ENCODE measurements at places on chromosomes 1 and 21. TPM values are rescaled to one million over a fixed set of nuclear protein-coding genes. Genes with fewer than 3 reads are reported as not detected.

Gene GPR25
- not detected for total RNA-seq

Gene OLFML3
- total RNA-seq: 3.9 TPM

Gene EVA1C
- total RNA-seq: 55.6 TPM

Gene HAO2
- not detected for total RNA-seq

Gene MR1
- total RNA-seq: 5.5 TPM

Gene HLX
- total RNA-seq: 5.0 TPM

Gene NPR1
- 2.6 TPM for total RNA-seq

Gene CSMD2
- total RNA-seq: 0.02 TPM

Gene OLIG2
- 0.07 TPM for total RNA-seq

Gene GNG12
- 66.8 TPM for total RNA-seq

Gene SPRR1B
- not detected for total RNA-seq

Gene HLCS
- total RNA-seq: 6.6 TPM

Gene C1orf167
- not detected for total RNA-seq

Gene FAM177B
- total RNA-seq: not detected

Gene SPATA46
- total RNA-seq: not detected

Gene BNIPL
- total RNA-seq: 0.04 TPM

Gene TNNT2
- total RNA-seq: 0.17 TPM

Gene OR6N2
- total RNA-seq: not detected

Gene ADCY10
- not detected for total RNA-seq

Gene SPRR1A
- total RNA-seq: not detected

Gene RNF19B
- 17.5 TPM for total RNA-seq

Gene CHIA
- total RNA-seq: not detected

Gene MX2
- total RNA-seq: 0.03 TPM

Gene TMOD4
- total RNA-seq: 0.24 TPM

Gene HPDL
- 3.8 TPM for total RNA-seq

Gene PWP2
- total RNA-seq: 1.9 TPM

Gene C8A
- not detected for total RNA-seq

Gene PPIAL4G
- total RNA-seq: not detected

Gene SLC45A3
- 5.2 TPM for total RNA-seq

Gene SPAG17
- not detected for total RNA-seq

Gene REN
- not detected for total RNA-seq

Gene KANK4
- 0.28 TPM for total RNA-seq

Gene PLEKHG5
- total RNA-seq: 3.5 TPM

Gene ANP32E
- total RNA-seq: 33.2 TPM

Gene ZNF697
- total RNA-seq: 1.7 TPM

Gene KCNE2
- total RNA-seq: not detected

Gene SELP
- not detected for total RNA-seq

Gene CYP2J2
- not detected for total RNA-seq

Gene PTPN7
- 0.05 TPM for total RNA-seq

Gene POFUT2
- total RNA-seq: 19.2 TPM

Gene PCP4L1
- 0.06 TPM for total RNA-seq

Gene MANEAL
- 25.0 TPM for total RNA-seq

Gene HMCN1
- 0.04 TPM for total RNA-seq

Gene FOXD2
- total RNA-seq: 0.39 TPM

Gene SLC44A3
- total RNA-seq: 1.6 TPM

Gene RXFP4
- not detected for total RNA-seq

Gene SLC30A10
- total RNA-seq: 0.03 TPM

Gene GJA9
- total RNA-seq: not detected

Gene CRNN
- not detected for total RNA-seq

Gene TM2D1
- total RNA-seq: 21.0 TPM

Gene IL24
- 0.39 TPM for total RNA-seq

Gene LBR
- 34.6 TPM for total RNA-seq
